ENCODE measurements at places on chromosomes 13 and 19. TPM values are rescaled to one million over a fixed set of nuclear protein-coding genes. Genes with fewer than 3 reads are reported as not detected.

Gene KIR3DL2
- not detected for total RNA-seq

Gene KLK2
- not detected for total RNA-seq

Gene HCN2
- total RNA-seq = 0.30 TPM

Gene TRIM28
- total RNA-seq = 84.0 TPM

Gene LAIR2
- not detected for total RNA-seq

Gene ZNF773
- 2.3 TPM for total RNA-seq

Gene PTH2
- total RNA-seq = not detected

Gene RNF113B
- not detected for total RNA-seq

Gene GSX1
- not detected for total RNA-seq

Gene ZNF208
- 0.70 TPM for total RNA-seq

Gene SIN3B
- total RNA-seq = 15.0 TPM

Gene PODNL1
- not detected for total RNA-seq

Gene PRKCSH
- 218 TPM for total RNA-seq

Gene KLK15
- total RNA-seq = not detected

Gene FSTL3
- 4.3 TPM for total RNA-seq

Gene ATP8B3
- 1.4 TPM for total RNA-seq

Gene RGL3
- total RNA-seq = 33.4 TPM

Gene RHPN2
- total RNA-seq = 9.9 TPM

Gene RSPH6A
- not detected for total RNA-seq

Gene EMP3
- 6.7 TPM for total RNA-seq

Gene ADPRHL1
- 1.2 TPM for total RNA-seq

Gene ATP8A2
- total RNA-seq = not detected

Gene CYP4F8
- total RNA-seq = not detected

Gene SELENOV
- total RNA-seq = not detected

Gene SLAIN1
- 3.1 TPM for total RNA-seq

Gene LIM2
- not detected for total RNA-seq

Gene CPAMD8
- total RNA-seq = 1.3 TPM

Gene FBXL3
- 14.3 TPM for total RNA-seq

Gene NR2F6
- 126 TPM for total RNA-seq

Gene ZSCAN1
- not detected for total RNA-seq

Gene CYP4F11
- 97.0 TPM for total RNA-seq

Gene KRTDAP
- not detected for total RNA-seq

Gene BRME1
- 1.3 TPM for total RNA-seq

Gene RNF225
- total RNA-seq = not detected

Gene IGFL2
- total RNA-seq = not detected

Gene DIRAS1
- 0.10 TPM for total RNA-seq

Gene PLIN4
- 36.8 TPM for total RNA-seq

Gene ZNF317
- total RNA-seq = 10.3 TPM

Gene GNG7
- 4.0 TPM for total RNA-seq

Gene PLEKHG2
- total RNA-seq = 3.8 TPM

Gene LRRC25
- total RNA-seq = 2.2 TPM

Gene ZNF20
- total RNA-seq = 0.65 TPM

Gene CD209
- total RNA-seq = 1.2 TPM

Gene SBSN
- not detected for total RNA-seq

Gene KLK10
- total RNA-seq = not detected

Gene ANKRD24
- 5.6 TPM for total RNA-seq

Gene NLRP9
- not detected for total RNA-seq

Gene SIX5
- total RNA-seq = 12.1 TPM

Gene NTF4
- total RNA-seq = not detected

Gene APOC1
- total RNA-seq = 6,817 TPM

Gene FAM216B
- not detected for total RNA-seq

Gene ZNF568
- 1.9 TPM for total RNA-seq

Gene C19orf44
- total RNA-seq = 2.4 TPM

Gene ERICH4
- not detected for total RNA-seq

Measured in left lobe of liver (tissue), 2 donors.